ENCODE measurements at places on chromosomes 7 and 10.
A peak's percentile ranks its signal among the peaks of the same experiment; 100 is the strongest.

DNA sequence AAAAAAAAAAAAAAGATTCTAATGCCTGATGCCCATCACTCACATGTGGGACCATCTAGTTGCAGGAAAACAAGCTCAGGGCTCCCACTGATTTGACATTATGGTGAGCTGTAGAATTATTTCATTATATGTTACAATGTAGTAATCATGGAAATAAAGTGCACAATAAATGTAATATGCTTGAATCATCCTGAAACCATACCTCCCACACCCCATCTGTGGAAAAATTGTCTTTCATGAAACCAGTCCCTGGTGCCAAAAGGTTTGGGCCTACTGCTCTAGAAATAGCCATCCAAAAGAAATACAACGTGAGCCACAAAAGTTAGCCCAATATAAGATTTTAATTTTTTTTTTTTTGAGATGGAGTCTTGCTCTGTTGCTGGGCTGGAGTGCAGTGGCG is 265.1 kb downstream of the PRPF18 start:
- no peak for DNase-seq

DNA sequence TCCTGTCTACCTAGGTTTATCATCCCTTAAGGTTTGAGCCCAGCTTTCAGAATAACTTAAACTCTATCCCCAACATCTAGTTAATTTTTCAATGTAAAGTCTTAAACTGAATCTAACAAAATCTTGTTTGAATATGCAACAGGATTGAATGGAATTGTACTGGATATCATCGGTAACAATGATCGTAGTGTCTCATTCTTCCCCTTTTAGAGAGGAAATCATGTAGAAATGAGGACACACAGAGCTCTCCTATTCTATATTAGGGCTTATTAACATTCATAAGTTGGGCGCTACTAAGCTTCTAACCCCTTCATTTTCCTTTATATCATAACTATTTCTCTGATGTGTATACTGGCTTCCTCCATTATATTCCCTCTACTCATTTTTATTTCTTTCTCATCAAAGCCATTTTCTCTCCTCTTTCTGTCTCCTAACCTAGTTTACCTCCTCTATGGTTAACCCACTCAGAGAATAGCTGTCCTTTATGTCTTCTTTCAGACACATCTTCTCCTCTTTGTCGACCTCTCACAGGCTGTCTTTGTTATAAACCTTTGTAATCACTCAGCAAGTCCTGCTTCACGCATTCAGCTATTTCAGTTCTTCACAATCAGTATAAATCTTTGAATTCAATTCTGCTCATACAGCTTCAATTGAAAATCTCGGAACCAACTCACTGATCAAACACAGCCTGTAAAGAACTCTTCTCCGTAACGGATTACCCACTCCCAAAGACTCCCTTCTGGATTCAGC is 1019.0 kb upstream of the C7orf33 start:
- DNase-seq: no peak

- no peak for DNase-seq
These were observed 25.8 kb downstream of the STEAP1 start for GRCh38 chr7:90180011-90180585.

GRCh38 chr10:17209881-17210280 is 8.4 kb upstream of the TRDMT1 start:
- no peak for DNase-seq

DNA sequence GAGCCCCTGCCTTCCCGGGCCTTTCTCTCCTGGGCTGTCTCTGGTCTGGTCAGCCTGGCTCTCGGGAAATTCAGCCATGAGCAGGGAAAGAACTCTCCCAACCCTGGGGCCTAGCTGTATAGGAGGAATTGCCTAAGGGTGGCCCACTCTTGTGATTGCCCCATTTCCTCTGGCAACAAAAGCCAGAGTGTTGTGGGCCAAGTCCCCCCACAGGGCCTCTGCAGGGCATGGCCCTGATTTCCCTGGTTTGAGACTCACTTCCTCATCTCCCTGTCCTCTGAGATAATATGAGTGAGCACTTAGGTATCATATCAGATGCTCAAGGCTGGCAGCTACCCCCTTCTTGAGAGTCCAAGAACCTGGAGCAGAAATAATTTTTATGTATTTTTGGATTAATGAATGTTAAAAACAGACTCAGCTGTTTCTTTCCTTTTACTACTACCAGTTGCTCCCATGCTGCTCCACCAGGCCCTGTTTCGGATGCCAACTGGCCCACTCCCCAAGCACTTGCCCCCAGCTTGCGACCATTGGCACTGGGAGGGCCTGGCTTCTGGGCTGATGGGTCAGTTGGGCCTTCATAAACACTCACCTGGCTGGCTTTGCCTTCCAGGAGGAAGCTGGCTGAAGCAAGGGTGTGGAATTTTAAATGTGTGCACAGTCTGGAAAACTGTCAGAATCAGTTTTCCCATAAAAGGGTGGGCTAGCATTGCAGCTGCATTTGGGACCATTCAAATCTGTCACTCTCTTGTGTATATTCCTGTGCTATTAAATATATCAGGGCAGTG is 11.4 kb downstream of the IRF5 start:
- no peak for DNase-seq

DNA sequence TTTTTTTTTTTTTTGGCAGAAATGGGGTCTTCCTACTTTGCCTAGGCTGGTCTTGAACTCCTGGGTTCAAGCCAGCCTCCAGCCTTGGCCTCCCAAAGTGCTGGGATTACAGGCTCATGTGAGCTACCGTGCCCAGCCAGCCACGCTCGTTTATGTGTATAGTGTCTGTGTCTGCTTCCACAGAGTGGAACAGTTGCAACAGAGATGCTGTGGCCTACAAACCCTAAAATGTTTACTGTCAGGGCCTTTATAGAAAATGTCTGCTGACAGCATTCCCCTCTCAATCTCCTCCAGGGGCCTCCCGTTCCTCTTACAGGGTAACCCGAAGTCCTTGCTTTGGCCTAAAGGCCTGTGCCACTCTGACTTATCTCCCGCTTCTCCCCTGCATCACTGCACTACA is 87.6 kb upstream of the LEP start:
- DNase-seq: no peak

GRCh38 chr10:42973870-42974692 is 102.8 kb upstream of the RET start:
- DNase-seq: peak; percentile 12

- no peak for DNase-seq
These were observed 2.4 kb downstream of the PAPSS2 start for GRCh38 chr10:87661861-87662785.

GRCh38 chr10:4246881-4247358 is 461.9 kb upstream of the KLF6 start:
- DNase-seq: no peak

GRCh38 chr7:132877573-132877972 is 204.3 kb downstream of the CHCHD3 start:
- no peak for DNase-seq

DNA sequence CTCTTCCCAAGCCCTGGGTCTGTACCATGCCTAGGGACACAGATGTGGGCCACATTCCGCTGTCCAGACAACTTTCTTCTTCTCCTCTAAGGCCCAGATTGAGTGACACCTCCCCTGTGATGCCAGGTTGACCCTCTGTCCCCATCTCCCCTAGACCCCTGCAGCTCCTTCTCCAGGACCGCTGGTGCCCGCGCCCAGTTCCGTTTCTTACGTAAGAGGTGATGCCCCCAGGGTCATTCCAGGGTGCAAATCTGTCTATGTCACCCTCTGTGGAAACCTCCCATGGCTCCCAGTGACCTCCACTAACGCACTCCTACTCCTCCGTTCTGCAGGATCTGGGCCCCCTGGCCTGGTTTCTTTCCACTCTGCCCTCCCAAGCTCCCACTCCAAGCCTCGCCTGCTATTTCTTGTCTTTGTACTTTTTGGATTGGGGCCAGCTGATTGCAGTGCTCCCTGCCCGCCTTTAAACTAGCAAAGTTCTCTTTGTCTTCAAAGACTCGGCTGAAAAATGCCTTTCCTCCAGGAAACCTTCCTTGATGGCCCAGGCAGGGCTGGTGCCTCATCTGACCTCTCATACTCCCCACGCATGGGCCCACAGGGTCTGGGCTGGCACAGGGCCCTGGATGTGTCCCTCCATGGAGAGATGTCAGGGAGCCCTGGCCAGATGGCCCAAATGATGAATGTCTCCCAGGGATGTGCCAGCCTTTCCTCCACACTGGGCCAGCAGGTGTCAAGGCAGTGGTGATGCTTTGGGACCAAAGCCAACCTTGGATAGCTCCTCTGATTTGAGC is 21.3 kb upstream of the ELN start:
- DNase-seq: no peak

DNA sequence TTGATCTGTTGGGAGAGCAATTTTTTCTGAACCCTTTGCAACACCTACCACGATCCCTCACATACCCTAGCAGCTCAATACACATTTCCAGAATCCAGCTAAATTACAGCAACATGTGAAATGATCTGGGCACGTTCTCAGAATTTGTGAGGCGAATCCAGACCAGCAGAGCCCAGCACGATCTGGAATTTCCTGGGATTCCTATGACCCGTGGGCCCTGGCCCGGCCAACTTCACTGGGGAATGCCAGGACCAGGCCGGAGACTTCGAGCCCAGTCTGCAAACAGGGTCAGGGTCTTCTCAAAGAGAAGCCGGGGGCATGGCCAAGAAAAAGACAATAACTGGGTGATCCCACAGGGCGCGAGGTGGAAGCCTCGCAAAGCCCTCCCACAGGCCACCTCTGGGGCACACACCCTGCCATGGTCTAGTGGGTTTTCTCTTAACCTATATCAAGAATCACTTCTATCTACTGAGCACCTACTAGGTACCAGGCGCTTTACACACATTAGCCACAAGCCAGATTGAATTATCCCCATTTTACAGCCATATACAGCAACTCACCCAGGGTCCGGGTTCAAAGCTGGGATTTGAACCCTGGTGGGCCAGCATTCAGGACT is 33.8 kb downstream of the FAM53B start:
- no peak for DNase-seq

DNA sequence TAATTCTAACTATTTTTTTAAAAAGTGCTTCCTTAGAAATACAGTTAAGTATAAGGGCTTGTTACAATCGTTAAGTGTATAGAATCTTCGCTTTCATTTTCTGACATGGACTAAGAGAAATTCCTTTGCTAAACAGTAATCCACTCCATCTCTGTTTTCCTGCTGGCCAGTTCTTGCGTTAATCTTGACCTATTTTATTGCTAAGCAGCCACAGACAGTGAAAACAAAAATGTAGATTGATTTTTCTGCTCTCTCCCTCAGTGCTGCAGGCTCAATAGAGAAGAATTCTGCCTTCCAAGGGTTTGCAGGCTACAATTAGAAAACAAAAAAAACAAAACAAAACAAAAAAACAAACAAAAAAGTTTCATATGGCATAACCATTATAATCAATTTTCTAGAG is 310.4 kb upstream of the ADARB2 start:
- no peak for DNase-seq

DNA sequence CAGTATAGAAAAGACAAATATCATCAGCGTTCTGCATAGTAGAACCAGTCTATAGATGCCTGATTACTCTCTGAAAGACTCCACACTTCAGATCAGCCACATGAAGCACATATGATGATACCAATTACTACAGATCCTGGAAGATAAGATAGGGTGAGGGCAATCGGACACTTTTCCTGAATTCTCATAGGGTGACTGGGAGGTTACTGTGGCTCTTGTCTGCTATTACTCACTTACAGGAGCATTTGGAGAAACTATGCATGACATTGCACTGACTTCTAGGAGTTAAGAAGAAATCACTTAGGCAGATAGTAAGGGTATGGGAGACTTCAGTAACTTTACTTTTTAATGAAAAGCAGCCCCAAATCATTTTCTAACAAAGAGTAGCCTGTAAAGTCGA is 1140.9 kb downstream of the XPNPEP1 start:
- DNase-seq: no peak

- DNase-seq: peak; percentile 52
These were observed 103.0 kb upstream of the LSM8 start for GRCh38 chr7:118080947-118081346.

GRCh38 chr10:89992575-89992974 is 291.2 kb downstream of the KIF20B start:
- DNase-seq: no peak

DNA sequence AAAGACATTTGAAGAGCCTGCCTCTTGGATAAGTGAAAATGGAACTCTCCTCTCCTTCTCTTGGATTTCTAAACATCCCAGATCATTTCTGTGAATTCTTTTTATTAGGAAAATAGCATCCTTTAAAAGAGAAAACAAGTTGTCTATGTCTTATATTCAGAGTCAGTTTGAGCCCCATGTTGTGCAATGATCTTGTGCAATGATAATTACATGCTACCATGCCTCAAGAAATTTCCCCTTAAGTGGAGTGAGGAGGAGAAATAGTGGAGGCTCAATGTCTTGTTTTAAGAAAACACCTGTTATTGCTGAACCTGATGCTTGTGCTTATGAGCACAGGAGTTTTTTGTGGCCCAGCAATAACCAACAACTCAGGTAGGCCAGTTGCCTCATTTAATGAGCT is 103.6 kb downstream of the NPSR1 start:
- no peak for DNase-seq

DNA sequence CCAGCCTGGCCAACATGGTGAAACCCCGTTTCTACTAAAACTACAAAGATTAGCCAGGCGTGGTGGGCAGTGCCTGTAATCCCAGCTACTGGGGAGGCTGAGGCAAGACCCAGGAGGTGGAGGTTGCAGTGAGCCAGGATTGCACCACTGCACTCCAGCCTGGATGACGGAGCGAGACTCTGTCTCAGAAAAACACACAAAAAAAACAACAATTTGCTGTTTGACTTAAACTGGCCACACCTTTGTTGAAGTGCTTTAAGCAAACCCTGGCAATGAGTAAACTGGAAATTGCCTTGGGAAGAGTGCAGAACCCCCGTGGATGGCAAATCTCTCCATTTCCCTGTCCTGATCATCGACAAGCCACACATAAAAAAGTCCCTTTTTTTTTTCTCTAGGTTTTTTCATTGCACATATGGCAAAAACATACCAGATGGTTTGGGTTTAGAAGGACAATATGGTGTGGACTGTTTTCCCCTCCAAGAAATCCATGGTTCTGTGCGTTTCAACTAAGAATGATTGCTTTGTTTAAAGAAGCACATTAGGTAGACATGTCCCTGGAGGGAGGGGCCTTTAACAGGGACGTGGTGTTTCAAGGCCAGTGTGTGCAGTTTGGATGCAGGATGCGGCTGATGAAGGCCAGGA is 76.9 kb downstream of the NRP1 start:
- DNase-seq: no peak

- DNase-seq: no peak
These were observed 9.8 kb upstream of the GIMAP5 start for GRCh38 chr7:150727381-150727780.

GRCh38 chr7:118762451-118762850 is 537.9 kb downstream of the ANKRD7 start:
- DNase-seq: no peak

DNA sequence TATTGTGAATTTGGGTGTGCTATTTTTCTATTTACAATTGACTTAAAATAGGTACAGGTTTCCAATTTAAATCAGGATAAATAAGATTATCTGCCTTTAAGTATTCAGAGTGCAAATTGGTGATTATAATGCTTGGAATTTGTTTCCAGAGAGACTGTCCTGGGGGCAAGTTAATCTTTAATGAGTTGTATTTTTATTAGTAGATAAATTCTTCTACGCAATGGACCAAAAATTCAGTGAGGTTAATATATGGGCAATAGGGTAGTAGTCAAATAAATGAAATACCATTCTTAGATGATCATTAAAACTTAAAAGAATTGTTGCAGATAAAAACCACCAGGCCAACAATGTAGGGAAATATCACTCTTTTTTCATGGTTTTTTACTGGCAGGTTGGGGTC is 3.4 kb downstream of the BICC1 start:
- no peak for DNase-seq

- DNase-seq: no peak
These were observed 44.5 kb upstream of the LBX1 start for GRCh38 chr10:101273741-101274140.
